GM23248 (cell line): ENCODE measurements at places on chromosomes 2 and 18. TPM values are rescaled to one million over a fixed set of nuclear protein-coding genes. Genes with fewer than 3 reads are reported as not detected.

DNA sequence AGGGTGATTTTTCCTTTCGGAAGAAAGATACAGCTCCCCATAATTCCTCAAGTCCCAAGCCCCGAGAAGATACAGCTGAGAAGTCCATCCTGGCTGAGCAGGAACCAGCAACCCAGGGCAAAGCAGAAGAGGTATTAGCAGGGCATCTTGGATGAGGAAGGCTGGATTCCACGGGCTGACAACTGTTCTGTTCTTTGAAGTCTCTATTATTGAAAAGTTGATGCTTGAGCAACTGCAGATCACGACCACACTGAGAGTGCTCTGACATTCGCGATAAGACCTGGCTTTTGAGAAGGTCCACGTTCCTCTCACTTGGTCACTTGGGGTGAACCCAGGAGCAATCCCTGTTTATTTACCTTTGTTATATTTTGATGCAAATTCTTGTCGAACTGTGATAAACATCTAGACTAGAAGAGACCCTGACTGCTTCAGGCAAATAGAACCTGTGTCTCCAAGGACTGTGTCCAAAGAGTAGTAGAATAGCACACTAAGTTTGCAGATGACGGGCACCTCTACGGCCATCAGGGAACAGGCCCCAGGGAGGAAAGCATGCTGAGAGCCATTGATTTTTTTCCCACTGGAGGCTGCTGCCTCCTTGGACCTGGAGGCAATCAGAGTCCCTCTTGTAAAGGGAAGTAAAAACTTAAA, 133.1 kb downstream of the ARL4C start:
- no peak for DNase-seq

- no peak for DNase-seq
Observed at GRCh38 chr2:142321706-142322280, 191.0 kb upstream of the LRP1B start.

DNA sequence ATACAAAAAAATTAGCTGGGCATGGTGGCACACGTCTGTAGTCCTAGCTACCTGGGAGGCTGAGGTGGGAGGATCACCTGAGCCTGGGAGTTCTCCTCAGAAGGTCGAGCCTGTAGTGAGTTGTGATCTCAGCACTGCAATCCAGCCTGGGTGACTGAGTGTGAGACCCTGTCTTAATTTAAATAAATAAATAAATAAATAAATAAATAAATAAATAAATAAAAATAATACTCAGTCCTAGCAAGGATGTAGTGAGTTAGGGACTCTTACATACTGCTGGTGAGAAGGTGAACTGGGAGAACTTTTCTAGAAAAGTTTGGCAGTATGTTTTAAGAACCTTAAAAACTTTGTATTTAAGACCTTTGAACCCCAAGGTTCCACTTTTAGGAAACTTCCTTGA, 230.0 kb downstream of the CLIP4 start:
- DNase-seq, result no peak

ABCG5 gene
- not detected in 2 replicates for total RNA-seq

DNA sequence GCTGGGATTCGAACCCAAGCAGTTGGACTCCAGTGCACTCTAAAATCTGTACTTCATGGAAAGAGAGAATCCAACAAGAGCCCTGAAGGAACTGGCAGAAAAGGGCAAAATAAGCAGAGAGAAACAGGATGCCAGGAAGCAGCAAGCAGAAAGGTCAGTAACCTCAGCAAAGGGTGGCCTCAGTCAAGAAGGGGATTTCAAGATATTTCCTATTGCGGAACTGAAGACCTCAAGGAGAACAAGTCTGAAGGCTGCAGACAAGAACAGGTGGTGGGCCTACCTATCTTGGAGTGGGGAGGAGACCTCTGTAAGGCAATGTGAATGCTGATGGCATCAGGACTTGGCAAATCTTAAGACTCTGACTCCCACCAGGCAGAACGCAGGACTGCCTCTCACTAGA, 20.1 kb upstream of the MREG start:
- no peak for DNase-seq

PHOSPHO2 gene
- total RNA-seq, result 0.86 and 2.4 TPM in 2 replicates

DNA sequence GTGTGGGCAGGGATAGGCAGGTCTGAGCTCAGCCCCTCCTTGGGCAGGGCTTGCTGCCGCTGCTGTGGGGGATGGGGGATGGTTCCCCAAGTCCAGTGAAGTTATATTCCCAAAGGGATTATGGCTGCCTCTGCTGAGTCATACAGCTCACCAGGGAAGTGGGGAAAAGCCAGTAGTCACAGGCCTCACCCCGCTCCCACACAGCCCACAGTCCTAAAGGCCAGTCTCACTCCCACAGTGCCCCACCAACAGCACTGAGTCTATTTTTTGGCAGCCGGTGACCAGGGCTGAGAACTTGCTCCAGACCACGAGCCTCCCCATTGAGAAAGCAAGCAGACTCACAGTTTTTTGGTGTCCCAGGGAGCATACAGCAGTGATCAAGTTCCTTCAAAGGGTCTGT, 173.3 kb downstream of the OSR1 start:
- DNase-seq, result peak; percentile 38

OTOF gene
- total RNA-seq, result 0.25 and 0.43 TPM in 2 replicates

DNA sequence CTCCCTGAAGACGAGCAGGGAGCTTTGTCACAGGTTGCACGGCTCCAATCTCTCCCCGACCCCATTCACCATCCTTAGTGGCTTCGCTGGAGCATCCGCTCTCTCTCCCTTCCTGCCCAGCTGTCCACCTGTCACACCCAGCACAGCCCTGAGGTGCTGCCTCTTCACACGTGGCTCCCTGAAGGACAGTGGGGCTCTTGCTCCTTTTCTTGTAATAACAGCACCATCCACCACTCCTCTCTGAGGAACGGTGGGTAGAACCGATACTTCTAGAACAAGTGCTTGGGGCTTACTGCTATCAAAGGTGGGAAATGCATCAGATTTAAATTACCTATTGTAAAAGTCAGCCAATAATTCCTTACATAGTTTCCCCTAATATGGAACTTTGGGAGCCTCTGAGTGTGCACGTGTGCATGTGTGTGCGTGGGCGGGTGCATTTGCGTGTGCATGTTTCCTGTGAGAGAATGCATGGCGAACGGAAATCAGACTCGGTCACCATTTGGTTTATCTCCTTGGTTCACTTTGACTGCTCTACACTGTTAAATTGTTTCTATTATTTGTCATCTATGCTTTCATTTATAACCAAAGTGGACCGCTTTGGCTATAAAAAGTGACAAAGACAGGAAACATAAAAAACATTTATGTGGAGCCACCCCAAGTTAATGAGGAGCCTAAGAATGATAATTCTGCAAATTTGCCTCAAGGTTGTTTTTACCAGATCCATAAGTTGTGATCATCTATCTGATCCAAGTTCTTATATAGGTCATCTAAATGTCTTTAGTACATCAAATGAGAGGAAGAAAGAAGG, 39.1 kb downstream of the KLHL29 start:
- no peak for DNase-seq

- DNase-seq, result peak; percentile 41
Observed at GRCh38 chr2:174399171-174399570, 3.6 kb downstream of the SCRN3 start.

CSRNP3 gene
- 0.43 and 1.1 TPM in 2 replicates for total RNA-seq

GRCh38 chr2:154280543-154280942, 408.8 kb downstream of the GALNT13 start:
- no peak for DNase-seq

CYRIA gene
- total RNA-seq, result not detected in 2 replicates

RTKN gene
- total RNA-seq, result 13.5 and 17.5 TPM in 2 replicates
